ENCODE measurements at places on chromosomes 16 and 17.

DNA sequence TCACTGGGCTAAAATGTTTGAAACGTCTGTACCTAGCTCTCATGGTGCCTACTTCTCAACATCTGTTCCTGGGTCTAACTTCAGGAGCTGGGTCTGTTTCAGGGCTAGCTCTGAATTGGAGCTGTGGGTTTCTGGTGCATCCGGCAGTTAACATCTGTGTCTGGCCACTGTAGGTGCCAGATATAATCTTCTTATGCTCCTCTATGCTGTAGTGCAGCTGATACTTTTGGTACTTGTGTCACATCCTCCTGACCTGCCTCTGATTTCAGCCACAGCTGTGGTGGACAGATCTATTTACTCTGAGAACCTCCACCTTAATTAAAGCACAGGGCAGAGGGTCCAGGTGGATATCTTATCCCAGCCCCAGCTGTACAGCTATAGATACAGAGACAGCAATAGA is 496.5 kb upstream of the CDH11 start:
- no peak for DNase-seq

DNA sequence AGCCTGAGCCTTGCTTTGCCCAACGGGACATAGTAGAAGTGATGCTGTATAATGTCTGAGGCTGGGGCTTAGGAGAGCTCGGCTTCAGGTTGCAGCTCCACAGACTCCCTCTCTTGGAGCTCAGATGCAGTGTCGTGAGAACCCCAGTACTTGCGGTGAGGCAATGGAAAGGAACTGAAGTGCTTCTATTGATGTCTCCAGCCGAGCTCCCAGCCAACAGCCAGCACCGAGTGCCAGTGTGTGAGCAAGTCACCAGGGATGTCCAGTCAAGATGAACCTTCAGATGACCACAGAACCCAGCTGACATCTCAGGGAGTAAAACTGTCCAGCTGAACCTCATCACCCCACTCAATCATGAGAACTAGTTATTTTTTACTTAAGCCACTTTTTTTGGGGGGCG is 268.1 kb downstream of the IRF8 start:
- DNase-seq = no peak

- no peak for DNase-seq
Measured at GRCh38 chr17:60524463-60525327, 1.3 kb downstream of the APPBP2 start.

- no peak for DNase-seq
Measured at GRCh38 chr17:40986920-40987319, 2.8 kb upstream of the KRT40 start.

- DNase-seq = no peak
Measured at GRCh38 chr16:81695321-81696165, 83.5 kb upstream of the PLCG2 start.

GRCh38 chr17:8212312-8213180 is 2.2 kb upstream of the AURKB start:
- DNase-seq = no peak

- no peak for DNase-seq
Measured at GRCh38 chr16:82987767-82988166, 361.0 kb downstream of the CDH13 start.

GRCh38 chr17:55437159-55437605 is 15.5 kb upstream of the MMD start:
- no peak for DNase-seq
